ENCODE measurements at places on chromosomes 4 and X.

DNA sequence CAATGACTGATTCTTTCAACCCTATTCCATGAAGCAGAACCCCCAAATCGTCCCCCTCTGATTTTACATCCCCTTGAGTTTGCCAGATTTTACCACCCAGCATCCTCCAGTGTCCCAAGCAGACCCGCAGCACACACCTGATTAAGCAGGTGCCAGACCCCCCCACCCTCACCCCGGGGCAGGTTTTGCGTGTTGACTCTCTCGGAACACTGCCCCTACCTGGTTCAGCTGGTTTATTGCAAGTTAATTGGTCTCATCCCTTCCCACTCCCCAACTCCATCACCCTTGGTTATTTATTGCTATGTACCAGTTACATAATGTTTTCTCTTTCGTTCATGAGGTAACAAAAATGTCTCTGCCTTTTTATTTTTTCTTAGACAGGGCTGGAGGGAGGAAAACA, 258.4 kb downstream of the BCOR start:
- no peak for DNase-seq

GRCh38 chrX:56788229-56788628, 59.2 kb downstream of the NBDY start:
- no peak for DNase-seq

DNA sequence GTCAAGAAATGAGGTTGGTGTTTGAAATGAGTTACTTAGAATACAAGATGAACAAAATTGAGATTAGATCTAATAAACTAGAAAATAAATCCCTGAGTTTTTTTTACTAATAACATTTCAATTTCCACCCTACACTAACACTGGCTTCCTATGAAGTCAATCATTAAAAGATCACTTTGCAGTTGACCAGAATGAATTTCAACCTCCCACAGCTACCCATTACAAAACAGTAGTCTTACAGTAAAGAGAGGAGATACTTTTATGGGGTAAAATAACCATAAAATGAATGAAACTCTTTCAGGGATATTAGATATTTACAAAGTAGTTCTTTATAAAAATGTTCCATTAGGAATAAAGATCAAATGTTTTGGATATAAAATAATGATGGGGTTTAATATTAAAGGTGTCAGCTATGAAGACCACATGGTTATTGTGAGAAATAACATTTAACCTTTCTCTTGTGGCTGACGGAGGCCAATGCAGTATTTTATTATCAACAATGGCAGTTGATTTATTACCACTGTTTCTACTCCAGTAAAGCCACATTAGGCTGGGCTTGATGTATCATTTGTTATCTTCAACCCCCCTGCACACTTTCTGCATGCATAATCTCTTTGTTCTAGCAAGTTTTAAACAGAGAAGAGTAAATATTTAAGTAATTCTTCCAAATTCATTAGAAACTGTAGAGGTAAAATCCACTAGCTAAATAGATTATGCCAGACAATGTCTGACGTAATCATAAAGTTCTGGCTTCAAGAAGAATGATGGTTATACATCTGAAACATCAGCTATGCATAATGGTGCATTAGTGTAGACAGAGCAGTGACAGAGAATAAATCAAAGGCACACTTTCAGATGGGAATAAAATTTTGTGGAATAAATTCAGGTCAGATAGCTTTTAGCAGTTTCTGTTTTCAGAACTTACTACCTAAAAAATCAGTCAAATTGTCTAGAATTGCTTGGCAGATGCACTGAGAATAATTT, 516.6 kb downstream of the PCDH18 start:
- no peak for DNase-seq

GRCh38 chrX:108088511-108088910, 2.8 kb downstream of the PSMD10 start:
- DNase-seq, result no peak

- no peak for DNase-seq
These were observed 188.8 kb downstream of the SOWAHB start for GRCh38 chr4:76708971-76709771.

GRCh38 chrX:12946838-12947544, 27.9 kb upstream of the TMSB4X start:
- peak; percentile 74 for DNase-seq

DNA sequence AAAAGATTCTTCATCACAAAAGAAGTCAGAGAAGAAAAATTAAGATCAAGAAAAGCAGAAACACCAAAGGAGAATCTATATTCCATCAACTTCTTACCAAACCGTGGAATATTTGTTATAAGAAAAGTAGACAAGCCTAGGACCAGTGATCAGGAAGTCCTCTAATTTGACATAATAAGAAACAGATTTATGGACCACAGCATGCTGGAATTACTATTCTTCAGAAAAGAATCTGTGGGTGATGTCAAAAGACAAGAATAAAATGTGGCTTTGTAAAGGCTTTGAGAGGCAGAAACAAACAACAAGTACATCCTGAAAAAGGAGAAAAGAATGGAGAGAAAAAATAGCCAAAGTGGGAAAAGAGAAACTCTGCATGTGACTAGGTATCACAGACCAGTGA, 123.3 kb downstream of the SLC10A7 start:
- DNase-seq, result no peak

DNA sequence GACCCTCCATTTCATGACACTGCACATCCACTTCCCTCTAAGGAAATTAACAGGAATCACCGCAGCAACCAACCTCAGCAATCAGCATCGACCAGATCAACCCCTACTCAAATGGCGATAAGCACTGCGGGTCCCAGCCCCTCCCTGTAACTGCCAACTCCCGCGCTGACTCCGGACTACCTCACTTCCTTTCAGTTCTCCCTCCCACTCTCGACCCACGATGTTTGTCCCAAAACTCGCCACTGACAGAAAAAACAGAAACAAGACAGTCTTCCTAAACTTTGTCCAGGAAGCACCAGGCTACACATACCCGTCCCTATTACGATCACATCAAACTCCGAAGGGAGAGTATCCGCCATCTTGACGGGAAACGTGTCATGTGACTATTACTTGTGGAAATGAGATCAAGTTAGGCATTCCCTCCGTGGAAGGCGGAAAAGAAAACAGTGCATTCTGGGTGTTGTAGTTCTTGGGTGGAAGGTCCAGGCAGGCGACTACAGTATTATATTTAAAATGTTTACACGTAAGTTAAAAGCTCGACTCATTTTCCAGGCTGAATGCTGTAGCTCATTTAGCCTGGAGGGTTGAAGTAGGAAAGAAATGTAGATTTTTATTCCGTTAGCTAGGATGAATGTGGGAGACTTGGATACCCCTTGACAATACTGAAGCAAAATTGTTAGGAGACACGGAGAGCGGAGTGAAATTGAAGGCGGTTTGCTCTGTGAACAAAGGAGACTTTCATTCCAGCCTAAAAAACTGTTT, at the start of gene CHM:
TSS of gene CHM (minus strand) at position 385 of the 762 bp plus-strand sequence. CDS start at position 359, 26 bp downstream.
- DNase-seq, result peak; percentile 47

DNA sequence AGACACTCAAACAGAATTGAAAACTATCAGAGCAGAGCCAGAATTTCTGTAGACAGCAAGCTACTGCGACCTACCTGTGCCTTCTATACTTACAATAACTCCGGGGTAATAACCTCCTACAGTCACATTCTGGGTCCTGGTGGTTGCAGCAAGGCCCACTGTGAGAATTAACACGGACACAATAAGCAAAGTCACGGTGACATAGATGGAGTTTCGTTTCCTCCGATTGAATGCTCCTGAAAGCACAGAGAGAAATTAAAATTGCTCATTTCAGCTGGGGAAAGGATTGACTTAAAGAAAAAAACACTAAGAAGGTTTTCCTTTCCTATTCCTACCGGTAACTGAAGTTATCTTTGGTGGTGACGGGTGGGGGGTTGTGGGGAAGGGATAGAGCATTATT, 7.0 kb downstream of the TMEM255A start:
- DNase-seq, result no peak

- DNase-seq, result no peak
These were observed 154.6 kb downstream of the AFAP1 start for GRCh38 chr4:7785017-7785416.

- no peak for DNase-seq
These were observed 13.7 kb downstream of the RASSF6 start for GRCh38 chr4:73606465-73606974.

DNA sequence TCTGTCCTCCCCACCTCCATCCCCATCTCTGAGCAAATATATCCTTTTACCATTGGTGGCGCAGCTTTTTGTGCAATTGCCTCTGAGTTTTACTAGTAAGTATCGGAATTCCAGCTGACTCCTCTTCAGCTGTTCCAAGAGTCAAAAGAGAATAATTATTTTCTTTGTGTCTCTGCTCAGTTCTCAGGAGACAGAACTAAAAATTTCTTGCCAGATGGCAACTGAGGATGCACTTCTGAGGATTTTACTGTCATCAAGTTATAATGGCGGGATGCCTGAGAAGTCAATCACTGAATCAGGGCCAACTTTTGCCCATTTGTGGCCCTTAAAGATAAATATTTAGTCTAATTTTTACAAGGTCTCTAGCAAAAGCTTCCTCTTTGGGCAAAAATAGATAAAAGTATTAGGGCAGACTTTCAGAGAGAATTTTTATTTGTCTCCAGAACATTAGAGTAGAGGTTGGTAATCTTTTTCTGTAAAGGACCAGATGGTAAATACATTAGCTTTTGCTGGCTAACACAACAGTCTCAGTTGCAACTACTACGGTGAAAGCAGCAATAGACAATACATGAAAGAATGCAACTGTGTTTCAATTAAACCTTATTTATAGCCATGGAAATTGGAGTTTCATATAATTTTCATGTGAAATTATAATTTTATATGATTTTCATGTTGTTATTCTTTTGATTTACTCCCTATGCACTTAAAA, 15.6 kb upstream of the ADGRA3 start:
- no peak for DNase-seq
